ACHN (cell line): ENCODE measurements at places on chromosomes 6 and 20.

DNA sequence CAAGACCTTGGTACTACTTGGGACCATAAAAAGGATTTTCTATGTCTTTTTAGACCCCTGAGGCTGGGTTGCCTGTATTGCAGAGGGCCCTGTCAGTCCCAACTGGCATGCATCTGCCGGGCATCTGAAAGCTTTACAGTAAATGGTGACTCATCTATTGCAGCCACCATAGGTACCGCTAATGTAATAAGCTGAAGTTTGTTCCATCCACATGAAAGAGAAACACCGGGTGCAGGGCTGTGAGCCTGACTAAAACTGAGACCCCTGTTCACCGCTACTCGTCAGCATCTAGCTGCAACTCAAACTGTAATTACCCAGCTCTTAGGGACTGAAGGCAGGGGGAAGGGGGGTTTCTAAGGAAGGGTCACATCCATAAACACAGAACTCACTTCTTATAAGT is 49.5 kb downstream of the TRERF1 start:
- no peak for DNase-seq

- no peak for DNase-seq
Measured at GRCh38 chr20:58406422-58407001, 17.5 kb downstream of the VAPB start.

- DNase-seq, result no peak
Measured at GRCh38 chr6:160853946-160854345, 137.6 kb upstream of the MAP3K4 start.

GRCh38 chr20:9918348-9918747 is 79.5 kb upstream of the PAK5 start:
- DNase-seq, result no peak

DNA sequence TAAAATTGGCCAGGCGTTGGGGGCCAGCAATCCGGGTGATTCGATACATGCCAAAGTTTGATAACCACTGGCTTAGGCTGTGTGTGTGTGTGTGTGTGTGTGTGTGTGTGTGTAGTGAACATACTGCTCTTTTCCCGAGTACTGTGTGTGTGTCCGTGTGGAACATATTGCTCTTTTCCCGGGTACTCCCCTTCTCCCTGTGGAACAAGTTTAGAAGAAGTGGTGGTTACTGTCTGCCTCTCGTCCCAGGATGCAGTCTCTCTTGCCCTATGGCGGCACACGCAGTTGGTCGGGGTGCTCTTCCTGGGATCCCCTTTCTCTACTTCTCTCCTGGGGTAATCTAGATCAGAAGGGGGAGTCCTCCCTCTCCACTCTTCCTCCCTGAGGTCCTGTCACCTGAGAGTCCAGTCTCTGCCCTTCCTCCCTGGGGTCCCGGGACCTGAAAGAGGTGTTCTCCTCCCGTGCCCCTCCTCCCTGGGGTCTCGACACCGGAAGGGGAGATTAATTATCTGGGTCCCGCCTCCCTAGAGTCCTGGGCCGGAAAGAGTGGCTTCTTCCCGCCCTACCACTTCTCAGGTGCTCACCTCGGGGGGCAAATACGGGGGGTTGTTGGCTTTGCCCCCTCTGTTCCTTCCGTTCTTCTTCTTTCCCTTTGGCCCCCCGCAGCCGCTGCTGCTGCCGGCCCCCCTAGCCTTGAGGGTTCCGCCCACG is 516 bp downstream of the GTPBP2 start:
- DNase-seq, result peak; percentile 57

DNA sequence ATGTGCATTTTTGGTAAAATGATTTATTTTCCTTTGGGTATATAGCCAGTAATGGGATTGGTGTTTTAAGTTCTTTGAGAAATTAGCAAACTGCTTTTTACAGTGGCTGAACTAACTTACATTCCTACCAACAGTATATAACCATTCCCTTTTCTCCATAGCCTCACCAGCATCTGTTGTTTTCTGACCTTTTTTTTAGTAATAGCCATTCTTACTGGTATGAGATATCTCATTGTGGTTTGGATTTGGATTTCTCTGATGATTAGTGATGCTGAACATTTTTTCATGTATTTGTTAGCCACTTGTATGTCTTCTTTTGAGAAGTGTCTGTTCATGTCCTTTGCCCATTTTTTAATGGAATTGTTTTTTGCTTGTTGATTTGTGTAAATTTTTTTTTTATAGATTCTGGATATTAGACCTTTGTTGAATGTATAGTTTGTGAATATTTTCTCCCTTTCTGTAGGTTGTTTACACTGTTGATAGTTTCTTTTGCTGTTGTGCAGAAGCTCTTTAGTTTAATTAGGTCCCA is 42.3 kb downstream of the STK4 start:
- no peak for DNase-seq

- no peak for DNase-seq
Measured at GRCh38 chr6:149451376-149452036, 33.3 kb downstream of the ZC3H12D start.

DNA sequence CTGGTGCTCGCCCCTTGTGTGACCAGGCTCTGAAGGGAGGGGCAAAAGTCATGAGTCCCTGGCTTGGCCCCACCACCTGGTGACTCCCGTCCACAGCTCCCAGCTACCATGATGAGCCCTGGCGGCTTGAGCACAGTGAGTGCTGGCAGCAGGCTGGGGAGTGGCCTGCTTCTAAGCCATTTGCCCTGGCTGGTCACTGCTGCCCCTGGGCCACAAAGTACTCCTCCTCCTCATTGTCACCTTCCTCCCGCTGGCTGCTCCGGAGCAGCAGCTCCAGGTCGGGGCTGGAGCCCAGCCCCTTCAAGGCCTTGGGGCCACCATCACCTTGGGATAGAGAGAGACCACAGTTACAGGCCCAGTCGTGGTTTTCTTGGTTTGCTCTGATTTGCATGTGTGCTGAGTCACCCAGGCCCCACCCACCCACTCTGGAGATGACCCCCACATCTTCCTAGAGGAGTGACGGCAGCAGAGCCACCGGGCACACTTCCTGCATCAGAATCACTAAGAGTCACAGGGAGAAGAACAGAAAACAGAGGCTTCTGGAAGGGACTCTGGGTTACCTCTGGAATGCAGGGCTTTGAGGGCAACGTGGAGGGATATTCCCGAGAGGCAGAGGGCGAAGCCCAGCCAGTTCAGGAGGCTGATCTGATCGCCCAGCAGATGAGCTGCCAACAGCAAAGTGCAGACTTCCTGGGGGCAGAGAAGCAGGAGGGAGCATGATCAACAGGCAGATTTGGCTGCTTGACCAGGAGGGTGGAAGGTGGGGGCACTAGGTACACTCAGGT is 42.1 kb upstream of the CDH22 start:
- peak; percentile 68 for DNase-seq

GRCh38 chr20:16314748-16315159 is 258.5 kb downstream of the KIF16B start:
- no peak for DNase-seq

DNA sequence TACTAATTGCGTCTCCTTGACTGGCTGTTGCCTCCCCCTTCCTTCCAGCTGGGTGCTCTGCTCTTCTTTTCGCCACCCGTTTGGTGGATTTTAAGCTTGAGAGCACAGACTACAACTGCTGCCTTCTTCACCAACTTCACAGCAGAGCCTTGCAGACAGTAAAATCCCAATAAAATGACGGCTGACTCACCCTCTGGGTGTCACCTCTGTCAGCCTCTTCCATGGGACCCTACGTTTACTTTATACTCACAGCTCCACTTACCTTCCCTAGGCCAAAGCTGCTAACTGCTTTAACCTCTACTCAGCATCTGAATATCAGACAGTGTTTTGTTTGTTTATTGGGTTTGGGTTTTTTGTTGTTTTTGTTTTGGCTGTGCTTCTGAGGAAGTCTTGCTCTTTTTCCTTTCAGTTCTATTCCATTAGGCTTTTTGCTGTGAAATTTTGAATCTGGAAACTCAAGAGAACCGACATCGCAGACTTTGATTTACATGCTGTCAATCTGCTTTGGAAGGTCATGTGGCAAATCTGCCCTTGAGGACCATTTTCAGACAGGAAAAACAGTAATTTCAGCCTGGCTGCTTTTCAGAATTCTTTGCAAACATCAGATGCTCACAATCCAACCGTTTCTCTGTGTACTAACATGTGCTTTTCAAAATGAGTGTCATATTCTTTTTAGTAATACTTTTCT is 2.4 kb downstream of the AGPAT4 start:
- no peak for DNase-seq

DNA sequence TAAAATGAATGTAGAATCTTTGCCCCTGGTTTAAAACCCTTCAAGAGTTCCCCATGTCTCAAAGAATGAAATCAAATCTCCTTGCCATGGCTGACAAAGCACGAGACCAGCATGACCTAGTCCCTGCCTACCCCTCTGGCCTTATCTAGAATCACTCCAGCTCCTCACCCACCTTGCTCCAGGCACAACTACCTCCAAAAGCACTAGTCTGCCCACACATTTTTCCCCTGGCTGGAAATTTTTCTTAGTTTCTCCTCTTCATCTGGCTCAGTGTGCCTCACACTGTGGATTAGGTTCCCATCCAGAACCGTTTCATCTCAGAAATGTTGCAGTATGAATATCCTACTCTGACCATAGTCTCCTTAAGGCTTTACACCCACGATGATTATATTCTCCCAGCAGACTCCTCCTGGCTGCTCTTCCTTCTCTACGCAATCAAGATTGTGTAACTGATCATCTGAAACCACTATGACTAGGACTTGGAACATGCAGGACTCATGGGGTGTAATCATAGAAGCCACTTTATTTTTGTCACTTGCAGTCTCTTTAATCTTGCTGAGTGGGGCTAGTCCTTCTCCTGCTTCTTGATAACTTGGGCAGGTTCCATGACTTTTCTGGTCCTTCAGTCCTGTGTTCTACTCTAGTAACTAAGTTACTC is 7.8 kb upstream of the MRS2 start:
- DNase-seq, result no peak

DNA sequence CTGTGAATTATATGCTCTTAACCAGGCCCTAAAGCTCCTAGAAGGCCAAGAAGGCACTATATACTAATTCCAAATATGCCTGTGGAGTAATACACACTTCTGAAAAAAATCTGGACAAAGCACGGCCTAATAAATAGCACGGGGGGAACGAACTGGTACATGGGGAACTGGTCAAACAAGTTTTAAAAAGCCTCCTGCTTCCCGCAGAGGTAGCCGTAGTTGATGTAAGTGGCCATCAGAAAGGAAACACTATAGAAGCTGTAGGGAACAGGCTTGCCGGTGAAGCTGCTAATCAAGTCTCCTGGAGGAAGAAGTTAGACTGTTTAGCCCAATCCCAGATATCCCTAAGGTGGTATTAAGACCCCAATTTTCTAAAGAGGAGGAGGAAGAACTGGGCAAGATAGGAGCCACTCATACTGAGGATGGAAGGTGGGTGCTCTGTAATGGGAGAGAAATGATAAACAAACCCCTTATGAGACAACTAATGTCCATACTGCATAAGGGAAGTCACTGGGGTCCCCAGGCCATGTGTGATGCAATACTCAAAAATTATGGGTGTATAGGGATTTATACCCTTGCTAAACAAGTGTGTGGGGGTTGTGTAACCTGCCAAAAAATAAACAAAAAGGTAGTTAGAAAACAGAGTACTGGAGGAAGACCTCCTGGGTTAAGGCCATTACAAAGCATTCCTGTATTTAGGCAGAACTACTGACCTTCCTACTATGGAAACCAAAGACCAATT is 27.1 kb upstream of the ZNF318 start:
- no peak for DNase-seq
